ENCODE measurements at places on chromosomes 7 and 10.
A peak's percentile ranks its signal among the peaks of the same experiment; 100 is the strongest.

DNA sequence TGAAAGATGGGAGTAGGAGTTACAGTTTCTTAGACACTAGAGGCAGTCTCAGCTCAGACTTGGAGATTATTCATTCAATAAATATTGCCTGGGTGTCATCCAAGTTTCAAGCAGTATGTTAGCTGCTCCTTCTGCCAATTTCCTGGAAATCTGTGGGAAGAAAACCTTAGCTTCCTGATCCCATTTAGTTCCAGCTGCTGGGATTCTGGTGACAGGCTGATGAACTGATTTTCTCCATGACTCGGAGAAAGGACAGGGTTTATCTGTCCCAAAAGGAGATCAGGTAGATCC is 95.8 kb downstream of the CLEC2L start:
- DNase-seq, result no peak

DNA sequence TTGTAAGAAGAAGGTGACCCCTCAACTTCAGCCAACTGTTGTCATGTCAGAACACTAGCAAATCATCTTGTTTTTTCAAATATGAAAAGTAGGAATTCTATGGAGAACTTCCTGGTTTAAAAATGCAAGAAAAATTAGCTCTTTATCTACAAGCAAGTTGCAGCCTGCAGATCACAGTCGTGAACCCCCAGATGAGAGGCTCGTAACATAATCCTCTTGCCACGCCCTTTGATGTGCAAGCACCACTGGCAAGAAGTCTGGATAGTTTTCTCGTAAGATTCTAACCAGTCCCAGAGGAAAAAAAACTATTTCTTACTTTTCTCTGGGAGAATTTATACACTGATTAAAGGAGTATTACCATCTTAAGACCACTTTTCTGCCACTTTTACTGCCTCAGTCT is 132.3 kb downstream of the DPY19L1 start:
- DNase-seq, result no peak

DNA sequence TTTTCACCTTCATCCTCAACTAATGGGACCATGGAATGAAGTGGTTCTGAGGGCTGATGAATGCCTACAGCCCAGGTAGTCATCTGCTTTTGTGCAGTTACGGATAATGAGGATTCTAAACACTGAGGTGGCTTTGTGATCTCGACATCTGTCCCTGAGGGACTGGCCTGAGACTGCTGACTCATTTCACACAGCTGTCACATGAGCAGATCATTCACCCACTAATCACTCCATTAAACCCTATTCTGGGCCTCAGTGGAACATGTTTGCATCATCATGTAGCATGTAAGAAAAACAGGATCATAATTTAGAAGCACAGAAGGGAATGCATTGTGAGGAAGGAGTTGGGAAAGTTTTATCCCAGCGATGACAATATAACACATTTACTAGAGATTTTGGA is 79.4 kb upstream of the FEZF1 start:
- DNase-seq, result no peak

GRCh38 chr10:44959247-44960087 is at the start of gene RASSF4:
RASSF4 (plus strand) TSS chr10:44959802; CDS start chr10:44970203, 10,401 bp downstream.
- DNase-seq, result peak; percentile 85

- DNase-seq, result no peak
These were observed 21.9 kb downstream of the FRA10AC1 start for GRCh38 chr10:93680412-93681047.

DNA sequence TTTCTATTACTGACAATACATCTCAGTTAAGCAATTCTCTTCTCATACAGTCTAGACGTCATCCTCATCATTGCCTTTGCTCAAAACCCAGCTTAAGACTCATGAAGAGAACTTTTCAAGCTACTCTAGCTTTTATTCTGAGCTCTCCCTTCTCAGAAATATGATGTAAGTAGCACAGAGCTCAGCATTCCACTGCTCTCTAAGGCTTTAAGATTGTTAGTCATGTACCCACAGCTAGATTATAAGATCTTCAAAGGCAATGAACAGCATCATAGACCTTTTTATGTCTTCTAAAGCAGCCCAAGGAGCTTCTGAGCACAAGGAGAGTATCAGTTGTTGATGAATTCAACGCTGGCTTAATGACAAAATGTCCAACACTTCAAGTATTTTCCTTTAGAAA is 119.3 kb downstream of the NRP1 start:
- no peak for DNase-seq

DNA sequence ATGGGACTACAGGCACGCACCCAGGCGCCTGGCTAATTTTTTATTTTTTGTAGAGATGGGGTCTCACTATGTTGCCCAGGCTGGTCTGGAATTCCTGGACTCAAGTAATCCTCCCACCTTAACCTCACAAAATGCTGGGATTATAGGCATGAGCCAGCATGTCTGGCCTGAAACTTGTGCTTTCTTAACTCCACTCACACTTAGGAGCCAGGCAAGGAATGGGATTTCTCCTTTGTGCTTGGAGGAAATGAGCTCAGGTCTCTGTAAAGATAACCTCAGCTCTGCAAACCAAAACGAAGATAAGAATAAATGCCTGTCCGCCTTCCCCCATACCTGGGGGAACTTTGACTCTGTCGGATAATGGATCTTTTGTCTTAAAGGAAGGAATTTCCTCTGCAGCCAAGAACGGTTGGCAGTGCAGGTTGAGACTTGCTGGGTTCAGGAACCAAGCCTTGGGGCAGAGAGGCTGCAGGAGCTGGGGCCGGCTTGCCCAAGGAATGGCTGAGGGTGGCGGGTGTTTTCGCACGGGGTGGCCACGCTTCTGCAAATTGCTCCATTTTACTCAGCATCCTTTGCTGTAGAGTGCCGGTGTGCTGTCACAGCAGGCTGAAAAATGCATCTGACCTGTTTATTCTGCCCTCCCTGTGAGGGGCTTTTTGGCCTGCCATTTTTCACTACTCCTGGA is 174.2 kb downstream of the KIAA1217 start:
- DNase-seq, result no peak

- no peak for DNase-seq
These were observed 325.5 kb upstream of the C7orf33 start for GRCh38 chr7:148264933-148265557.

DNA sequence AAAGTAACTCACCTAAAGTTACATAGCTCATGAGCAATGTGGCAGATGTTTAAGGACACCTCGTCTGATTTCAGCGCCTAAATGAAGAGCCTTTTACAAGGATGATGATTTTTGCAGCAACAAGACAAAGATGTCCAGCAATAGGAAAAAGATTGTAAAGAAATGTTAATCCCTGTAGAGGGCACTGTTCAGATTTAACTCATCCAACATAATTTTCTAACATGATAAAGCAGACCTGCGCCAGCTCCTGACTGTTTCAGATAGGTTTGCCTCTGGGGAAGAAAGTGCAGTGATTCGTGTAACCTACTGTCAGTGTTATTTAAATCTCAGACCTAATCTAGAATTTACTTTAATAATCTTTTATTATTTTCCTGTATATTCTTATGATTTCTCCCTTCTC is 595.2 kb downstream of the AUTS2 start:
- no peak for DNase-seq
